ENCODE measurements at places on chromosomes 7 and 10. TPM values are rescaled to one million over a fixed set of nuclear protein-coding genes. Genes with fewer than 3 reads are reported as not detected.

The OR2A1 gene
- total RNA-seq, result under 0.01 TPM

The VPS50 gene
- 32.4 TPM for total RNA-seq

The TFR2 gene
- 0.40 TPM for total RNA-seq

The UCN3 gene
- total RNA-seq, result not detected

The AOAH gene
- total RNA-seq, result not detected

The SUGCT gene
- 14.7 TPM for total RNA-seq

The CLRN3 gene
- not detected for total RNA-seq

The PCGF6 gene
- total RNA-seq, result 13.1 TPM

The GPR26 gene
- total RNA-seq, result not detected

The PTPRE gene
- total RNA-seq, result 1.7 TPM

The C7orf57 gene
- total RNA-seq, result not detected

The VWC2 gene
- total RNA-seq, result not detected

The DPYSL4 gene
- total RNA-seq, result 2.6 TPM

The RBM20 gene
- 0.66 TPM for total RNA-seq

The DBF4 gene
- total RNA-seq, result 10.3 TPM

The SLC29A3 gene
- 0.66 TPM for total RNA-seq

The PLXDC2 gene
- 51.4 TPM for total RNA-seq

The AMPH gene
- 0.26 TPM for total RNA-seq

The CYP3A5 gene
- total RNA-seq, result not detected

The POLR1F gene
- total RNA-seq, result 13.1 TPM

The ANKRD61 gene
- 0.26 TPM for total RNA-seq

The UPK3BL2 gene
- 5.2 TPM for total RNA-seq

The PNLIPRP2 gene
- total RNA-seq, result not detected

The CTNNA3 gene
- 0.13 TPM for total RNA-seq

The GIMAP7 gene
- total RNA-seq, result 1.8 TPM

The ZNF735 gene
- total RNA-seq, result not detected

The MARVELD1 gene
- total RNA-seq, result 29.8 TPM

The FAM25G gene
- not detected for total RNA-seq

The ACBD7 gene
- total RNA-seq, result 4.8 TPM

The BEND7 gene
- total RNA-seq, result 2.9 TPM

The TRIM50 gene
- total RNA-seq, result not detected

The CFAP69 gene
- total RNA-seq, result 6.1 TPM

The CSGALNACT2 gene
- total RNA-seq, result 31.1 TPM

The HKDC1 gene
- 1.7 TPM for total RNA-seq

The SPDYE6 gene
- total RNA-seq, result not detected

The DOCK4 gene
- total RNA-seq, result 46.6 TPM

The CPN1 gene
- not detected for total RNA-seq

The MOGAT3 gene
- not detected for total RNA-seq

The DLX6 gene
- not detected for total RNA-seq

The SKIDA1 gene
- total RNA-seq, result 0.66 TPM

The NEURL1 gene
- under 0.01 TPM for total RNA-seq

The BTBD16 gene
- 0.40 TPM for total RNA-seq

The MRLN gene
- total RNA-seq, result not detected

The EPO gene
- total RNA-seq, result not detected

The LRRN3 gene
- 42.8 TPM for total RNA-seq

The PDZD7 gene
- total RNA-seq, result 3.4 TPM

The SYT15 gene
- total RNA-seq, result 0.06 TPM

The GAD2 gene
- not detected for total RNA-seq

The NUTM2E gene
- total RNA-seq, result 0.19 TPM

The SORCS1 gene
- under 0.01 TPM for total RNA-seq

Data from aortic smooth muscle cell (primary cell).